ENCODE measurements at places on chromosomes 5 and 9. TPM values are rescaled to one million over a fixed set of nuclear protein-coding genes. Genes with fewer than 3 reads are reported as not detected.
A peak's percentile ranks its signal among the peaks of the same experiment; 100 is the strongest.

DNA sequence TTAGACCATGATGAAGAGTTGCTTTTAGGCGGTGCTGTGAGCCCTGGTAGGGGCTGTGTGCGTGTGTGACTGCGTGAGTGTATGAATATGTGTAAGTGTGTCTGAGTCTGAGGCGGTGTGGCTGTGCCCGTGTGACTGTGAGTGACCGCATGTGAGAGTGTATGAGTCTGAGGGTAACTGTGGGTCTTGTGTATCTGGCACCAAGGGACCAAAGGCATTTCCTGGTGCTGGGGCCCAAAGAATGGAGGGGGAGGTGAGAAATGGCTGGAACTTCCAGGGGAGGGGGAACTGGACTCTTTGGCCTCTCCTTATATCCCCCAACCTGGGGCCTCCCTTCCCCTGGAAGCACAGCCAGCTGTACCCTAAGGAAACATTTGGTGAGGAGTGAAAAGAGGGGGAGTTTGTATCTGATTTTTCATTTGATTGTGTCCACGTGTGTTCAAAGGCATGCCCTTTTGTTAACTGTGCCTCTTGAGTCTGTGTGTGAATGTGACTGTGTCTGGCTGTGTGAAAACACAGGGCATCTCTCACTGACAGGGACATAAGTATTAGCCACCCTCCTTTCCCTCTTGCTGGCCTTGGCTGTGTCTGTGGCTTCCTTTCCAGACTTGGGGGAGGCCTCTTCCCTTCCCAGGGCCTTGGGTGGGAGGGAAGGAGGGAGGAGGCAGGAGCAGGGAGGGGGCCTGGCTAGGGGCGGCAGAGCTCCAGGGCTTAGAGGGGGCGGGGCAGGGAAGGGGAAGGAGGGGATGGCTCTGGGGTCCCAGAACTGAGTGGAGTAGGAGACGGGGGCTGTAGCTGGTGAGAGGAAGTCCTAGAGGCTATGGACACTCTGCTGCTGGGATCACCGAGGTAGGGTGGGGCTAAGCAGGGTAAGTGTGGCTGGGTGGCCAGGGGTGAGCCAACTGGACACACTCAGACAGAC lies 1.4 kb downstream of the IL11RA start:
- peak; percentile 75 for DNase-seq

GRCh38 chr5:119340597-119341218 lies 15.1 kb upstream of the TNFAIP8 start:
- DNase-seq = no peak

MARCOL gene
- not detected for total RNA-seq

- DNase-seq = no peak
Measured at GRCh38 chr9:105375323-105375722, 72.5 kb upstream of the FSD1L start.

DNA sequence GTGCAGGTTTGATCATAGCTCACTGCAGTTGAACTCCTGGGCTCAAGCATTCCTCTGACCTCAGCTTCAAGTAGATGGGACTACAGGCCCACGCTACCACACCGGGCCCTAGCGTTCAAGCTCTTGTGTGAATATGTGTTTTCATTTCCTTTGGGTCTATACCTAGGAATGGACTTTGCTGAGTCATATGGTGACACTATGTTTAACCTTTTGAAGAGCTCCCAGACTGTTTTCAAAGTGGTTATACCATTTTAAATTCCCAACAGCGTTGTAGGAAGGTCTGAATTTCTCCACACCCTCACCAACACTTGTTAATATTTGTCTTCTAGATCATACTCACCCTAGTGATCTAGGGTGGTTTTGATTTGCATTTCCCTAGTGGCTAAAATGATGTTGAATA lies 33.5 kb downstream of the FAF2 start:
- DNase-seq = no peak

- no peak for DNase-seq
Measured at GRCh38 chr5:34053571-34054399, 10.8 kb upstream of the C1QTNF3 start.

DNA sequence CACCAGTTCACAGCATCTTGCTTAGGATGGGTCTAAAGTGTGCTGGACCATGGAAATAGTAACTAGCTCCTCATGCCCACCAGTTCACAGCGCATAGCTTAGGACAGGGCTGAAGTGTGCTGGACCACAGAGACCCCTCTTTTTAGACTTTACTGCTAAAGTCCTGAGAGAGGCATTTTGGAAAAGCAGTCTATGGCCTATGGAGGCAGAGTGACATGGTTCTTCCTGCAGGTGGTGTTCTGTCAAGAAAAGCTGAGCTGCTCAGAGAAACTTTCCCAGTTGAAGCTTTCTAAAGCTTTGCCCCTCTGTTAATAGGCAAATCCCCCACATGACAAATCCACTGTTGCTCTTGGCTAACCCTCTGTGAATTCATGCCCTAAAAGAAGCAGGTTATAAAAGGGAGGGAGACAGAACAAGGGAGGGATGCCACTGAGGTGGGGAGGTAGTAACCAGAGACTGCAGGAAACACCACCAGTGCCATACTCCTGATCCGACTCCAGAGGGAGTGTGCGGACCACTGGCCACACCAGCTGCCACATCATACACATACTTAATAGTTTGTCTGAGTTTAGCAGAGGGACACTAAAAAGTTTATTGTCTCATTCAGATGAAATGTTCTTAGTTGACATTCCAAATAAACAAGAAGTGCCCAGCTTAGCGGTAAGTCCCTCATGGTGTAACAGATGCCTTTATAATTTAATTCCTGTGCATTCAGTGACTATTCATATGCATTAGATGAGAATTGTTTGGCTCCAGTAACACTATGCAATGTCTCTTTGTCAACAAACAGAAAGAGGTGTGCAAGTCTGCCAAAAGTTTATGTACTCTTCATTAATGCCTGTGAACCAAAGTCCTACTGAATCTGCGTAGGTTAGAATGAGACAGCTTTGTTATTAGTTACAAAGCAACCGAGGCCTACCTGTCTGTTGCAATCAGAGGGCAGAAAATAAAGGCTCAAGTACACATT lies 236.2 kb upstream of the NFIL3 start:
- peak; percentile 77 for DNase-seq

All from H7 (cell line).